ENCODE measurements at places on chromosomes 7 and 10. TPM values are rescaled to one million over a fixed set of nuclear protein-coding genes. Genes with fewer than 3 reads are reported as not detected.

CYP2C8 gene
- 0.30 TPM for total RNA-seq

SFRP5 gene
- total RNA-seq = not detected

MCM10 gene
- total RNA-seq = 61.7 TPM

RSBN1L gene
- 30.4 TPM for total RNA-seq

EBF3 gene
- total RNA-seq = not detected

CDC14C gene
- not detected for total RNA-seq

NKX6-2 gene
- total RNA-seq = not detected

CPEB3 gene
- 1.7 TPM for total RNA-seq

DOCK1 gene
- 0.41 TPM for total RNA-seq
